HS-27A (cell line): ENCODE measurements at places on chromosomes 5 and 9.

GRCh38 chr9:114266969-114267368 lies 55.9 kb upstream of the ORM1 start:
- no peak for DNase-seq

DNA sequence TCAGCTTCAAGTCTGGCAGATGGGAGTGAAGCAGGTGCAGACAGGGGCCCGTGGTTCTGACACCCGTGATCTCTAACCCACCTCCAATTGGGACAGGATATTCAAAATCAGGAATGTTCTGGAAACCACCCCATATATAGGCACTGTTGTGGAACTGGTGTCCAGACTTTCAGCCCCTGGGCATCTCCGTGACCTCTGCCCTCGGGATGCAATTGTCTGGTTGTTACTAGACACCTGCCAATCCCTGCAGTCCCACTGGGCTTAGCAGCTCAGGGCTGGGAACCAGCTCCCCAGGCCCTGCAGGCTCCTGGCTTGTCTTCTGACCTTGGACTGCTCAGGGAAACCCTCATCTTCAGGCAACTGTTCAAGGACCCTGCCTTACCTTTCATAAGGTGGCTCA lies 38.8 kb downstream of the NTNG2 start:
- DNase-seq, result no peak

GRCh38 chr5:73067213-73067612 lies 53.2 kb upstream of the TMEM171 start:
- DNase-seq, result no peak

DNA sequence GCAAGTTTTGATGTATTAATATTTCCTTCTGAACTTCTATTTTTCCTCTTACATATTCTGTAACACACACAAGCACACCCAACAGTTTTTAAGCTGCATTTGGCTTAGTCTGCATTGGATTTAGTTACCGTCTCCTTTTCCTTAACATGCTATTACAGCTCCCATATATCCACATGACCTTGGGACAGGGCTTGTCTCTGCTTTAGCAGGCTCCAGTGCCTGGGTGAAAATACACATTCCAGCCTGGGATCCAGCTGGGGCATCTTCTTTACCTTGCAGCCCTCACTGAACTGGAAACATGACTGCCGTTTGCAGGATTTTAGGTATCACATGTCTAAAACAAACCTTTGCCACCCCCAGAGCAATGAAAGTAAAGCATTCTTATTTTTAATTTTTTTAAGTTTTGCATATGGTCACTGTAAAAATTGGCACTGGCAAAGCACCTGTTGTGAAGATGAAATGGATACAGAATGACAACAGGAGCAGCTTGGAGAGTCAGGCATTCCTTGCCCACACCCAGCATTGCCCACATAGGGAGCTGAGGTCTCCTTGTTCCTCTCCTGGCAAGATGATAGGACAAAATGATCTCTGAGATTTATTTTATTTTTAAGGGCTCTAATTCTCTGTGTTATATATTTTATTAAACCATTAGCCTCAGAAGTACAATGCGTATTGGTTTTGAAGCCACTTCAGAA lies 4.0 kb downstream of the GADD45G start:
- DNase-seq, result no peak

DNA sequence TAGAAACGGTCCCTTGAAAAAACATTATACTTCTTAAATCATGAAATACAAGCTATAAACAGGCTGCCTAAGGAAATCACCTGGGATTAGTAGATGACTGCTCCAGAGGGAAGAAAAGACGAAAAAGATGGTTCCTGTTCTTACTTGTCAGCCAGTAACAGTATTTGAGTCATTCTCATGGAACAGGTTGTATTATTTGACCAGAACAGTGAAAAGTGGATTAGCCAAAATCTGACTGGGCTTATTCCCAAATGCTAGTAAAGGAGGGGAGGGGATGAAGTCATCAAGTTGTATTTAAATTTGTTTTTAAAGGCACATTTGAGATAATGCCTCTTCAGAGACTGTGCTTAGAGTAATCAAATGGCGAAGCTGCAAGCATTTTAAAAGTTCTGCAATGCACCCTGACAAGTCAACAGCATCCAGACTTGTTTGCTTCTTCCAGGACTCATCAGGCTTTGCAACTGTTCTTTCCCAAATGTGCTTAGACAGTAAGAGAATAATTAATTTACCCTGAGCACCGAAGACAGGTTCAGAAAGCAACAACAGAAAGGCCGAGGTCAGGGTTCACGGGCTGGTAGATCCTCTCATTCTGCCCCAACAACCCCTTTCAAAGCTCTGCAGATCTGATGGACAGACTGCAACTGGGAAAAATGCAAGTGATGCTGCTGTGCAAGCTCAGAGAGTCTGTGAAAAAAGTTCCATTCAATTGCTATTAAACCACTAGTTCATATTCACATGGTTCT lies 800.6 kb downstream of the KCTD16 start:
- no peak for DNase-seq
